ENCODE measurements at places on chromosomes 4 and X.

DNA sequence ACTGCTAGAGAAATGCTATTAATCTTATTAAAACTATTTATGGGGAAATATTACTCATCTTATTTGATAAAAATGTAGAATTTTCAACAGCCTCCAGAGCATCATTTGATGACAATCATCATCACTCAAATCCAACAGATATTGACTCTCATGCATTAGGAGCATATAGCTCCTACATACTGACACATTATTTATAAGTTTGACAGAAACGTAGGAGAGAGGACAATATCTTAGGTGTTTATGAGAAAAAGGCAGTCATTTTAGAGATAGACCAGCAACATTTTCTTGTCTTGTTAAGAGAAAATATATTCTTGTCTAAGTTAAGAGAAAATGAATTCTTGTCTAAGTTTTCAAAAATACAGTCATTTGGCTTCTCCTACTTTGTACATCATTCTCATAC, 2550.2 kb downstream of the PCDH7 start:
- DNase-seq: no peak
- no peaks in the 10 kb centered on the region for H3K36me3 ChIP-seq
- no peak overlapping the region for H3K4me3 ChIP-seq

DNA sequence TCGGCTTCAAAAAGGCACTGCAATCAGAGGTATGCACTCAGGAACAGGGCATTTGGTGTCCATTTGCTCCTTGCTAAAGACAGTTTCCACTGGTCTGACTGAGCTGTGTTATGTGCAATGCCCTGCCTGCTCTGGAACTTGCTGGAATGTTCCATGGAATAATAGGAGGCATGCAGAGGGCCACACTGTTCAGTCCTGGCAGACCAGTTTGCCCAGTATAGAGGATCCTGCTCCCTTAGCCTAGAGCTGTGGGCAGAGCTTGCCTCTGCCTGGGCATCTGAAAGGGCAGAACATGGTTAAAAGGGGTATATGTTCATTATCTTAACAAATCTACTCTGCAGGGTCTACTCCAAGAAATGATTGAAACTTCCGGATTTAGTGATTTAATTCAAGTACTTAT, 27.8 kb upstream of the CD99L2 start:
- no peak overlapping the region for H3K27ac ChIP-seq
- DNase-seq: no peak
- no peak overlapping the region for H3K4me3 ChIP-seq
- H3K36me3 ChIP-seq: no peaks in the 10 kb centered on the region

GRCh38 chr4:151287409-151287808, 10.4 kb downstream of the PRSS48 start:
- DNase-seq: no peak
- H3K36me3 ChIP-seq: no peaks in the 10 kb centered on the region
- no peaks in the 10 kb centered on the region for H3K4me1 ChIP-seq
- no peaks in the 10 kb centered on the region for H3K27me3 ChIP-seq

DNA sequence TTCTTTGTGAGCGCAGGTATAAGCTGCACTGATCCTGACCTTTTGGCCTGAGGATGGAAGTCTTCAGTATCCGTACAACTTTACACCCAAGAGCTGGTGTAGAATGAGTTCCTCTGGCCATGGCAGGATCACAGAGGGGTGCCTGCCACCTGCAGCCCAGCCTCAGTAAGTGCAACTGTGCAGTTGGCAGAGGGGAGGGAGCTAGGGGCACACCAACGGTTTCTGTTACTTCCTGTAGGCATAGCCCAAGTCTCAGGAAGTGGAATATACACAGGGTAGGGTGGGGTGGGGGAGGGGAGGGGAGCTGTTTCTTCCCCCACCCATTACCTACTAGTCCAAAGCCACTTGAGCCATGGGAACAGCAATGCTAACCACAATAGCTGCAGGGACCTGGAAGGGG, 85.4 kb upstream of the GBA3 start:
- H3K4me3 ChIP-seq: no peak overlapping the region
- peak; percentile 24 for DNase-seq
- no peaks in the 10 kb centered on the region for H3K36me3 ChIP-seq
- H3K27me3 ChIP-seq: no peaks in the 10 kb centered on the region
- peaks cover 17% of the 10 kb centered on the region for H3K4me1 ChIP-seq

DNA sequence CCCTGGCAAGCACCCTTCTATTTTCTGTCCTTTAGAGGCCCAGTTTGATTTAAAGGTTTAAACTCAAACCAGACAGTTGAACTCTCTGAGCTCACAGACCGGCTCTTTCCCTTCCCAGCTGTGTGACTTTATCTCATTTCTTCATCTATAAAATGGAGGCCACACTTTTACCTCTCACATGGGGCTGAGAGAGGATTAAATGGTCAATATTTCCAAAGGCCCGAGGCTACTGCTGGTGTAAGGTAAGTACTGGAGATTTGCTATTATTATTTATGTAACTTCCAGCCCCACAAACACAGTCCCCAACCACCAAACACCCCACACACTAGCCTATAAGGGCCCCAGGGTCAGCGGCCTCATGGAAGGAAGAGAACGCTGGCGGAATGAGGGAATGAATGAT, 13.6 kb upstream of the CYTL1 start:
- no peak for DNase-seq
- no peaks in the 10 kb centered on the region for H3K27me3 ChIP-seq
- no peak overlapping the region for H3K27ac ChIP-seq
- no peaks in the 10 kb centered on the region for H3K36me3 ChIP-seq
- no peak overlapping the region for H3K4me3 ChIP-seq
- peaks cover 11% of the 10 kb centered on the region for H3K4me1 ChIP-seq

GRCh38 chr4:97279391-97279790, 863.9 kb downstream of the STPG2 start:
- no peak for DNase-seq
- no peak overlapping the region for H3K4me3 ChIP-seq
- no peaks in the 10 kb centered on the region for H3K36me3 ChIP-seq

- peaks cover 85% of the 10 kb centered on the region for H3K4me1 ChIP-seq
- H3K27me3 ChIP-seq: no peaks in the 10 kb centered on the region
- peak overlapping the region; percentile 90 for H3K27ac ChIP-seq
These were observed 773 bp downstream of the DAPP1 start for GRCh38 chr4:99817309-99817890.

DNA sequence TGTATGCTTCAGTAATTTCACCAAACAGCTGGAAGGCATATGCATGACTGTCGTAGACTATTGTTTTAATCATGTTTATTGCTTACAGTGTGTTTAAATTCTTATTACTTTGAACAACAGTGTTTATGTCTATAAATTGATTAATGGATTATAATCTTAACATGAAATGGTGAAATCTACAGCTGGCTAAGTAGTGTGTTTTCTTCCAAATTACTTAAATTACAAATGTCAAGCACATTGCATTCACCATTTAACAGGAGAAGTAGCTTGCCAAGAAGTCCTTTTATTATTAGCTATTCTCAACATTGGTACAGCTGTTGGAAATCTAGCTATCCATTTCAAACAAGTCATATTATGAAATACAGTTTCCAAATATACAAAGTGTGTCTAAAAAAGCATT, 849.3 kb upstream of the PCDH10 start:
- H3K27me3 ChIP-seq: no peaks in the 10 kb centered on the region
- H3K4me1 ChIP-seq: no peaks in the 10 kb centered on the region
- no peaks in the 10 kb centered on the region for H3K36me3 ChIP-seq
- no peak overlapping the region for H3K27ac ChIP-seq
- DNase-seq: no peak

DNA sequence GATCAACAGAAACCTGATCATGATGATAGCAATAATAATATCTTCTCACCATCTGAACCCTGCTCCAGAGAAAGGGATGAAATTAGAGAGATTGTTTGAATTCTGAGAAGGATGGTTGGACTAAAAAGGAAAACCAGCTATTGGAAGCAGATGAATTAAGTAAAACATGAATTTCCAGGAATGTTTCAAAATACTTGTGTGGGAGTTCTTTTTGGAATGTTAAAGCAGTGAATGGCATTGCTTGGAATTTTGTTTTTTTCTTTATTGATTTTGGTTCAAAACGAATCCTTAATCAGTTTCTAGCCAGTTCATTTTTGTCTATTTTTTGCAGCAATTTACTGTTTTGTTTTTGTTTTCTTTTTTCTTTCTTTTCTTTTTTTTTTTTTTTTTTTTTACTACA, 150.3 kb downstream of the NHS start:
- no peak overlapping the region for H3K27ac ChIP-seq
- no peaks in the 10 kb centered on the region for H3K27me3 ChIP-seq
- H3K4me1 ChIP-seq: peaks cover 9% of the 10 kb centered on the region
- H3K4me3 ChIP-seq: no peak overlapping the region

GRCh38 chr4:93267747-93268146, 560.8 kb upstream of the ATOH1 start:
- no peak overlapping the region for H3K4me3 ChIP-seq
- no peak for DNase-seq
- no peak overlapping the region for H3K27ac ChIP-seq
- H3K4me1 ChIP-seq: no peaks in the 10 kb centered on the region
- no peaks in the 10 kb centered on the region for H3K27me3 ChIP-seq

Measured in activated naive CD8-positive, alpha-beta T cell treated with anti-CD3 and anti-CD28 coated beads, Interleukin-2, amount 50 U/mL, for 24 hours (primary cell).